Stimulated activated CD8-positive, alpha-beta memory T cell treated with anti-CD3 and anti-CD28 coated beads, Interleukin-15, amount 100 ng/mL, for 1 hour (primary cell): ENCODE measurements at places on chromosomes 6 and 20.
A peak's percentile ranks its signal among the peaks of the same experiment; 100 is the strongest.

DNA sequence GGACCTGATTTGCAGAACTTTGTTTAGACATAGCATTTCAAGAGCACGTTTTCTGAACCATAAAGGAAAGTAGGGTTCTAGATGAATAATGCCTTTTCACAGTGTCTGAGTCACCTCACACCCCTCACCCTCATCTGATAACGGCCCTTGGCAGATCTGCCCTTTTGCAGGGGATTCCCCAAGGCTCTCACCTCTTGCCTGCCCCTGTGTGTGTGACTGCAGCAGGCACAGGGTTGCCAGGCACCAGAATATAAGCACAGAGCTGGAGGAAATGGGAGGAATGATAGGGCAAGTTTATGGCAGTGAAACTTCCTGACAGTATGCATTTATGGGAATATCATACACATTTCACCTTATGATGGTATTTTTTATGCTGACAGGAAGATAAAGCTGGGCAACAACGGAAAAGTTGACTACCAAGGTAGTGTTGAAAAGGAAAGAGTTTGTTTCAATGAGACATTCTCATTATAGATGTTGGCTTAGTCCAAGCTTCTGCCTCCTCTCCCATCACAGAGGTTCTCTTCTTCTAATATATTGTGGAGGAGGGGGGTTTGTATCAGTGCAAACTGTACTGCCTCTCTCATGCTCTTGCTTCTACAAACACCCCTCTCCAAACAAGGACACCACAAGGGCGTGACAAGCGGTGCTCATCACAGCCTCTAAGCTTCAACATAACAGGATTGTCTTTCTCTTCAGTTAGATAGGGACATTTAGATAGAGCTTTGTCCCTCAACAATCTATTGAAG lies 101.5 kb upstream of the BACH2 start:
- peak; percentile 63 for DNase-seq

DNA sequence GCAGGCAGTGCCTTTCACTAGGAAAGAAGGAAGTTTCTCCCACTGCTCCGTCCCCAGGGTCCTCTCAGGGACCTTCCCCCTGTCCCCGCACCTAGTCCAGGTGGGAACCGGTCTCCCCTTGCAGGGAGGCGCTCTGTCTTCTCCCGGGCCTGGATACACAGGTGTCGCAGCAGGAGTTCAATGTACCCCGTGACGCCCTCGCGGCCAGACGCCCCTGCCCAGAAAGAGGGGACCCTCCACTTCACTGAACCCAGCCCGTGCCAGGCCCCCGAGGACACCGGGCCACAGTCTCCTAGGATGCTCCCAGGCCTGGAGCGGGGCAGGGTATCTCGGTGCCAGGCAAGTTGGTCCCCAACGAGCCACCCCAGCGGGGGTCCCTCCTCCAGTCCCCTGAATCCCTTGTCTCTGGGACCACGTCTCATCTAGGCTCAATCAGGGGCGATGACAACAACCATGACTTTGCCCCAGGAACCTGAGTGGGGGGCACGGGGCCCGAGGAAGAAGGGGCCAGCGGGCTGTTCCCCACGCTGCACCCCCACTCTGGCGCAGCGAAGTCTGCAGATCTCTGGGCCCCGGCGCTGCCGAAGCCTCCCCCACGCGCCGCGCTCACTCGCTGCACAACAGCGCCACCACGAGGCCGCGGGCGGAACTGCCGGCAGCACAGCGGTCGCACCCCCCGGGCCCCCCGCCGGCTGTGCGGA lies 103.0 kb downstream of the EDN3 start:
- DNase-seq: peak; percentile 58

DNA sequence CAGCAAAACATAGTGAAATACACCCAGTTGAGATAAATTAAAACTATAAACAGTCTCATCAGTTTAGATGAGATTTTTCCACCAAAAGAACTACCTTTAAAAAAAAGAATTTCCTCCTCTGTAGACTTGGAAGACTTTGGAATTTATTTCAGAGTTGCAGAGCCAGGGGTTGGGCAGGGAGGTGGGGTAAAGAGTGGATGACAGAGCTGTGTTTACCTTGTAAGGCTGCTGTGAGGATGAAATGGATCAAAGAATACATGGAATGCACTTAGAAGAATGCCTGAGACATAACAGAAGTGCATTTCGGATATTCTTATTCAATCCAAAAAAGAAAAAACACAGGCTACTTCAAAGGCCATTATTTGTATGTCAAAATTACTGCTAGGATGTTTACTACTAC lies 6.4 kb upstream of the LY86 start:
- DNase-seq: no peak

DNA sequence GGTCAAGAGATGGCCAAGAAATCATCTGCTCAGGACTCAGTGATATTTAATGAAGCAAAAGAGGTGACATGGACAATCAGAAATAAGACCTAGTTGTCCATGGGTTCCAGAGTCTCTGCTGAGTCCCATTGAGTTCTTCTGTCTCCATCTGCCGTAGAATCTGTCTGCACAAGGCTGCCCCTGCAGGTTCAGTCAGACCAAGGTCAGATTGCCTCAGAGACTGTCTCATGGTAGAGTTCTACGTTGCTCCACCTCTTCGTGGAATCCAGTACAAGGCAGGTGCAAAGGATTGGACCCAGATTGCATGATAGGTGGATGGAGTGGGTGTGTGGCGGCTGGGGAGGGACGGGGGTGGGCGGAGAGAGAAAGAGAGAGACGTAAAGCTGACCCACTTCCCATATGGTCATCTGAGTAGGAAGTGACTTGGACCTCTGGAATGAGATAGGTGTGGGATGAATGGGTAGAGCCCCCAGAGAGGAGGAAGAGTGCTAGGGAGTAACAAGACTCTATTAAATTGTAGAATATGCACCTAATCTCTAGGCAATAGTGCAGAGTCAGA lies 75.3 kb downstream of the SOBP start:
- no peak for DNase-seq

- no peak for DNase-seq
Measured at GRCh38 chr6:152273638-152274037, 363.5 kb downstream of the SYNE1 start.

DNA sequence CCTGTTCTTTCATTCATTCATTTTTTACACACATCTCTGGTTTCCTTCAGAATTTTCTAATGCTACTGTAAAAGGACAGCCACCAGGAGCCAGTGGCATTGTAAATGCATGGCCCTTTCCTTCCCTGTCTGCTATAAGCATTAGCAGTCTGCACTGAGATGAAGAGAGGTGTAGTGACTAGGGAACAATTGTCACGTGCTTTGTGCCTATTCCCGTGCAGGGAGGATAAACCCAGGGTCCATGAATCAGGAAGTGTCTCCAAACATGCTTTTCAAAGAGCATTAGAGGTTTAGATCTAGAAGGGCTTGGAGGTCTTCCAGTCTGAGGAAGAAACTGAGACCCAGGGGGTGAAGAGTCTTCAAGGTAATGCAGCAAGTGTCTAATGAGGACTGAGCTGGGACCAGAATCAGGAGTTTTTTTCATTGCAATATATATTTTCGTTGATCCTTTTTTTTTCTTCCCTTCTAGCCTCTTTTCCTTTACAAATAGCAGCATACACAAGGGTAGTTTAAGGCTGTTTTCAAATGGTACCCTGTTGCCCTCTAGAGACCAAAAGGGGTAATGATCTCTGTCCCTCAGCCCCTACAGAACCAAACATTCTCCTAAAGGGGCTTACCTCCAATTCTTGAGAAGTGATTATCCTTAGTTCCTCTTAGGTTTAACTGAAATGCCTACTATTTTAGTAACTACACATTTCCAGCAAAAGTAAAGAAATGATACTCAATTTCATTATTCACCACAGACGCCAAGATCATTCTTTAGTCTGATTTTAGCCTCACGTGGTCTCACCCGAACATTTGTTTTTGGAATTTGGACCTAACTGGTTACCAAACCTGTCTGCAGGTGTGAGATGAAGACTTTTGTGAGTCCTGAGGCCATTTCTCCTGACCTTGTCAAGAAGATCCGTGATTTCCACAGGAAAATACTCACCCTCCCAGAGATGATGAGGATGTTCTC lies 6.6 kb downstream of the TRIM15 start:
- DNase-seq: no peak

GRCh38 chr20:58137651-58138265 lies 90.7 kb downstream of the ANKRD60 start:
- DNase-seq: no peak

- no peak for DNase-seq
Measured at GRCh38 chr6:102022803-102023202, 629.3 kb downstream of the GRIK2 start.

DNA sequence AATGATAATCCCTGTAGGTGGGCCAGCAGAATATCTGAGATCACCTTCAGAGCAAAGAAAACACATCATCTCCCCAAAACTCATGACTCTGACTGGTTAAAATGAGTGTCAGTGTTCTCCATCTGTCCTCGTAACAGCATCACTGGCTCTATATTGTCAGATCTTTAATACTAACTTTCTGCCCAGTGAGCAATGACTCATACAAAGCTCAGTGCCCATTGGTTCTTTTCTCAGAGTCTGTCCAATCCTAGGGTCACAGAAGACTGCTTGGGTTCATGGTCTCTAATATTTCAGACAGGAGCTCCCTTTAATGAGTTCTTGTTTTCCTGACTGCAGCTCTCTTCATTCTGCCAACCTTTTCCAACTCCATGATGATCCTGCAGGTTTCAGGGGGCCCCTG lies 36.4 kb downstream of the HLA-DPB1 start:
- no peak for DNase-seq

DNA sequence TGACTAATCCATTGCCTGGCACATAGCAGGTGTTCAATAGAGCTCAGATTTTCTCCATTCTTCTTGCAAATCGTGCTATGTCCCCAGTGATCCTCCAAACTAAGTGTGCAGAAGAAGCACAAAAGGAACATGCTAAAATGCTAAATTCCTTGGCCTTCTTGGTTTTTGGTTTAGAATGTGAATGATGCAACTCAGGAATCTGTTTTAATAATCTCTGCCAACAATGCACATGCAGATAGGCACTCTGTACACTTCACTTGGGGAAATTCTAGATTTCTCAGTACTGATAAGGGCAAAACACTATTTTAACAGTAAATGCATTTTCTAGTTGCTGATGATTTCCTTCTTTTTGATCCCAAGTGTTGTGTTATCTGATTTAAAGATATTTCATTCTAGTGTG lies 35.2 kb downstream of the SLC22A1 start:
- no peak for DNase-seq

DNA sequence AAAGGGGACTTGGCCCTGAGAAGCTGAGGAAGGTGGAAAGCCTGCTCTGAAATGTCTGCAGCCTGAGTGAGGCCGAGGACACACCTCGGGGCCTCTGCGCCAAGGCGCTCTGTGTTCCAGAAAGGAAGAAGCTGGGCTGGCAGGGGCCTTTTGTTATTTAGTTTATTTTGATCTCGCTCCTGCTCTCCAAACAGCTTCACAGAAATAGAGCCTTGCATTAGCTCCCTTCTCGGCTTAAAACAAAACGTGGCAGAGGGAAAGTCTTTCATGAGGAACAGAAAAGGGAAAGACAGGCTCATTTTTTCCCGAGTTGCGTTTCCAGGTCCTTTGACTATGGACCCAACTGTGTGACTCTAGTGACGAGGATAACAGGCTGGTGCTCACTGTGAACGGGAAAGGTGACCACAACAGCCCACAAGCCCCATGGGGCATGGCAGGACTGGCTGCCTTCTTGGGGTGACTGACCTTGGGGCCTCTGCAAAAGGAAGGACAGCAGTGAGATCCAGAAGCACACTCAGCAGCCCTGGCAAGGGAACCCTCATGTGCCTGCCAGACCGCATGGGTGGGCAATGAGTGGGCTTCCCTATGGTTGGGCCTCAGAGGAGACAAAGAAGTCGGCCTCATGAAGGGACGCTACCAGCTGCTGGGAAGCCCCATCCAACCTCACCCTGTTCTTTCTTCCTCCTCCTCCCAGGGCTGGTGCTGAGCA lies 18.7 kb downstream of the LEMD2 start:
- DNase-seq: no peak

DNA sequence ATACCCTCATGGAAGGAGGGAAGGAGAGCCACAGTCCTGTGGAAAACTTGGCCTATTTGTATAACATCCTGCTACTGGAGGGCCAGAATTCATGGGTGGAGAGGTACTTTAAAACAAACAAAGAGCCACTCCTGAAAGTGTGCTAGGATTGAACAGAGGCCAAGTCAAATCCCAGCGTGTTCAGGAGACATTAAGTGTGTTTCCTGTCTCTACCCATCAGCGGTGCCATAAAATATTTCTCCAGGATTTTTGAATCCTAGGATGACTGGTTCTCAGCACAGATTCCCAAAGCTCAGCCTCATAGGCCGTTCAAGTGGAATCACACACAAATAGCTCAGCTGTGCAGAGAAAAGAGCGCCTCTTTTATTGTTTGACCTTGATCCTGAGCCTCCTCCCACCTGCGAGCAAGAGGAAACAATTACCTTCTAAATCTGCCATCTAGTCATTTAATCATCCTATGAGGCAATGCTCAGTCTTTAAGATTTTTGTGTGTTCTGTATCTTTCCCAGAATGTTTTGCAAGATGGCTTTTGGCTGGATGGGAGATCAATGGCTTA lies 31.8 kb upstream of the RALGAPA2 start:
- DNase-seq: no peak

- DNase-seq: no peak
Measured at GRCh38 chr6:75023634-75024033, 182.2 kb downstream of the COL12A1 start.
